ENCODE measurements at places on chromosomes 2 and 18.

DNA sequence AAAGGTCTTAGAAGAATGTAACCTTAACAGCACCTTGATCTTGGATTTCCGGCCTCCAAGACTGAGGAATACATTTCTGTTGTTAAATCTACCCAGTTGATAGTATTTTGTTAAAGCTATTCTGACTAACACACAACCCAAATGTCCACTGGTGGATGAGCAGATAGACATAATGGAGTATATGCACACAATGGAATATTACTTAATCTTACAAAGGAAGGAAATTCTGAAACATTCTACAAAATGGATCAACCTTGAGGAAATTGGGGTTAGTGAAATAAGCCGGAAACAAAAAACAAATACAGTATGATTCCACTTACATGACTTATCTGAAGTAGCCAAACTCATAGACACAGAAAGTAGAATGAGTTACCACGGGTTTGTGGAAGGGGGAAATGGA is 168.7 kb downstream of the ZNF804A start:
- DNase-seq: no peak

- DNase-seq: no peak
Observed at GRCh38 chr2:23542230-23542789, 157.3 kb downstream of the KLHL29 start.

DNA sequence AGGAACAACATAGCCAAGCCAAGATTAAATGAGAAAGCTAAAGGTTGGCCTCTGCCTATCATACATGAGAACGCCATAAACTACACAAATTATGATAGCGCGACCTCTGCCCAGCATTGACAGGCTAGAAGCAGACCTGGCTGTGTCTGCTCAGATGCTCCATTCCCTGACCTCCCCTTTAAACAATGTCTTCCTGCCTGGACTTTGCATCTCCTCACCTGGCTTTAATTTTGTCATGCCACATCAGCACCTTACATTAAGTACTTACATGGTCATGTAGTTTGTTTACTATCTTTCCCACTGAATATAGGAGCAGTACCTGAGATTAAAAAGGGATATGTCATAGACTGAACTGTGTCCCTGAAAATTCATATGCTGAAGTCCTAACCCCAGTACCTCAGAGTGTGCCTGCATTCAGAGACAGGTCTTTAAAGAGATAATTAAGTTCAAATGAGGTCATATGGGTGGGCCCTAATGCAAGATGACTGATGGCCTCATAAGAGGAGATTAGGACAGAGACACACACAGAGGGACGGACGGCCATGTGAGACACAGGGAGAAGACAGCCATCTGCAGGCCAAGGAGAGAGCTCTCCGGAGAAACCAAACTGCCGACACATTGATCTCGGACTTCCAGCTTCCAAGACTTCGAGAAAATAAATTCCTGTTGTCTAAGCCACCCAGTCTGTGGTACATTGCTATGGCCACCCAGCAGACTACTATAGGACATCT is 103.7 kb downstream of the BIN1 start:
- no peak for DNase-seq

DNA sequence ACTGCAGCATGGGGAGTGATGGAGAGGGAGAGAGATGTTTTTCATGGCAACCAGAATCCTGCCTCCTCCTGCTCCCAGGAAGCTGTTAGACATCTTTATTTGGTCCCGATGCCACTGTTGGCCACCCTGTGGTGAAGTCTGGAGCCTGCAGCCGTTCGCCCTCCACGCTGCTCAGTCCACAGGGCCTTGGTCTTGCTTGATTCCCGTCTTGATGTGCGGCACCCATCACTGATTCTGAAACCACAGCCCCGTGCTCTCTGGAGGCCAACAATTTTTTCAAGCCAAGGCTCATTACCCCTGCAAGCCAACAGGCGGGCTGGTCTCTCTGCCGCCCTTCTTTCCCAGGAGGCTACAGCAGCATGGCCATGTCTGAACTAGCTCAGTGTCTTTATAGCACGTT is 24.5 kb downstream of the SIGLEC15 start:
- DNase-seq: no peak

Measured in AG10803 (cell line).